ENCODE measurements at places on chromosomes 7 and 10.

- DNase-seq = no peak
These were observed 19.5 kb upstream of the NOM1 start for GRCh38 chr7:156929789-156930539.

- DNase-seq = no peak
These were observed 25.5 kb upstream of the RBM33 start for GRCh38 chr7:155618708-155619633.

GRCh38 chr10:34705563-34705962 lies 109.5 kb downstream of the PARD3 start:
- no peak for DNase-seq

GRCh38 chr10:122476333-122476695 lies 15.0 kb downstream of the HTRA1 start:
- DNase-seq = no peak

DNA sequence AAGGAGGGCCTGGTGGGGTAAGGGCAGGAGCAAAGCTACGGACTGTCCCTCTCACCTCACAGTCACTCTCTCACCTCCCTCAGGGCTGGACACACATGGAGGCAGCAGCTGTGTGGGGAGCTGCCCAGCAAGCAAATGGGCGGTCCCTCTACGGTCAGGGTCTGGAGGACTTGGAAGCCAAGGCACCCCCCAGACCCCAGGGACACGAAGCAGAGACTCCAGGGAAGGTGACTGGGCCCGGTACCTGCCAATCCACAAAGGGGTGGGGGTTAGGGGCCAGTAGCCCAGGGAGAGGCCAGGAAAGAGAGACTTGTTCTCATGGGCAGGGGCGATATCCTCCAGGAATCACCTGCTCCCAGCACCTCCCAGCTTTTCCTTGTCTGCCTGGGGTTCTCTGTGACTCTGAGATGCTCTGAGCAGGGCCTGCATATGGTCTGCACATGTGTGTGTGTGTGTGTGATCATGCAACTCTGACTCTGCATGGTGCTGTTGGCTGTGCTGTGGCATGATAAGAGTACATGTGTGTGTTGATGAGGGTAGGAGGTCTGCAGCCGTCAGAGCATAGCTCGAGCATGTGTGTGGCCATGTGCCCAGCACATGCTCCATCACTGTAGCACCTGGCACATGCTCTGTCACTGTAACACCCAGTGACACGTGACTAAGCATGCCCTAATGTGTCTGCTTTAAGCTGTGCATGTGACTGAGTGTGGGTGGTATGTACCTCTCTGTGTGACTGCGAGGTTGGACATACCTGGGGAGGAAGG lies 4.6 kb upstream of the LDB3 start:
- DNase-seq = no peak

DNA sequence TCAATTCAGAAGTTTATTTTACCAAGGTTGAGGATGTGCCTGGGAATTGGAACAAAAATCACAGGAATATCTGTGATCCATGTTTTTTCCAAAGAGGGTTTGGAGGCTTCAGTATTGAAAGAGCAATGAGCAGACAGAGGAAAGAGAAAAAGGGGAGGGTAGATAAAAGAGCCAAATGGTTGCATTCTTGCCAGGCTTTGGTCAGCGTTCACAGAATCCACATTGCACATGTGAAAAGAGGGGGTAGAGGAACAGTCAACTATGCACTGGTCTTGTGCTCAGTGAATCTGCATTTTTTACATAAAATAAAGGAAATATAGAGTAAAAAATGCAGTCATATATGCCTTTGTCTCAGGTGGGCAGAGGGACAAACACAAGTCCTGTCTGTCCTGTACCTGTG lies 20.6 kb upstream of the ERCC6 start:
- no peak for DNase-seq

GRCh38 chr10:89091496-89091895 lies 100.9 kb downstream of the FAS start:
- DNase-seq = no peak

GRCh38 chr10:113711142-113711541 lies 31.4 kb downstream of the CASP7 start:
- no peak for DNase-seq

Data from stimulated activated CD4-positive, alpha-beta T cell treated with anti-CD3 and anti-CD28 coated beads, Interleukin-12 subunit alpha, Interleukin-12 subunit beta, amount 100 ng/mL, for 4 hours (primary cell).